ENCODE measurements at places on chromosomes 16 and 17.

GRCh38 chr17:5247621-5248020 is 13.0 kb upstream of the SCIMP start:
- no peak for DNase-seq

DNA sequence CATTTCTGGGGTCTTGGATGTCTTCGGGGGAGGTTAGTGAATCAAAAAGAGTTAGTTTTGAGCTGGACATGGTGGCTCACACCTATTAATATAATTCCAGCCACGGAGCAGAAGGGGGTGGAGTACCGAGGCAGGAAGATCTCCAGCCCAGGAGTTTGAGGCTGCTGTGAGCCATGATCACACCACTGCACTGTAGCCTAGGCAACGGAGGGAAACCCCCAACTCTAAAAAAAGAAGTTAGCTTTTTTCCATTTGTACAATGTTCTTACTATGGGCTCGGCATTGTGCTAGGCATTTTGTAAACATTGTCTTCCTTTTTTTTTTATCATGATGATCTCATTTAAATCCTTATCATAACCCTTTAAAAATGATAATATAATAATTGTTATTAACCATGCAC is 8.3 kb upstream of the SNF8 start:
- peak; percentile 77 for DNase-seq

- no peak for DNase-seq
Measured at GRCh38 chr17:81332914-81333528, 37.9 kb upstream of the SLC38A10 start.

DNA sequence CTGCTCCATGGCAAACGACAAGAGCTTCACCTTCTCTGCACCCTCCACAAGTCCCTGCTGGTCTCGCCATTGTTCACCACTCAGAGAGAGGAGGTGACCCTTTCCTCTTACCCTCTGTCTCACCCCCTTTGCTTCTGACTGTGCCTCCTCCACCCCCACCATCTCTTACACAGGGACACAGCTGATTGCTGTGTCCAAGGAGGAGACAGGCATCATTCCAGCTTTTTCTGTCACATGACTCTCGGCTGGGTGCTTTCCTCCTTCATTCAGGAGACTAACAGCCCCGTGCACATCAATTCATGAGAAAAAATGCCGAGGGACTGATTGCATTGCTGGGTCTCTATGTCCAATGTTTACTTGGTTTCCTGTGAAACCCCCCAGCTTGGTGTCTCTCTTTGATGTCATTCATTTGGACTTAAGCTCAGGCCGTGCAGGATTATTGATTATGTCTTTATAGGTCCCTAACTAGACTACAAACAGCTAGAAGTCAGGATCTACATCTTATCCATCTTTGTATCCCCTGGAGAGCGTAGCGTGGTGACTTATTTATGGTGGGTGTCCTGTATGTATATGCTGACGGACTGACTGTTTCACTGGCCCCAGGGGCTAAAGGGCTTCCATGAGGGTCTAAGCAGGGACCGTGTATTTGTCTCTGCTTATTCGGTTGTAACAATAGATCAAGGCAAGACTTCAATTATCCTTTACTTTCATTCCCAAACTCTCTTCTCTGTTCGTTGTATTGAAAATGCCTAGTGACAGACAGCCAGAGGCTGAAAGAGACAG is 82.2 kb upstream of the CDH13 start:
- no peak for DNase-seq

DNA sequence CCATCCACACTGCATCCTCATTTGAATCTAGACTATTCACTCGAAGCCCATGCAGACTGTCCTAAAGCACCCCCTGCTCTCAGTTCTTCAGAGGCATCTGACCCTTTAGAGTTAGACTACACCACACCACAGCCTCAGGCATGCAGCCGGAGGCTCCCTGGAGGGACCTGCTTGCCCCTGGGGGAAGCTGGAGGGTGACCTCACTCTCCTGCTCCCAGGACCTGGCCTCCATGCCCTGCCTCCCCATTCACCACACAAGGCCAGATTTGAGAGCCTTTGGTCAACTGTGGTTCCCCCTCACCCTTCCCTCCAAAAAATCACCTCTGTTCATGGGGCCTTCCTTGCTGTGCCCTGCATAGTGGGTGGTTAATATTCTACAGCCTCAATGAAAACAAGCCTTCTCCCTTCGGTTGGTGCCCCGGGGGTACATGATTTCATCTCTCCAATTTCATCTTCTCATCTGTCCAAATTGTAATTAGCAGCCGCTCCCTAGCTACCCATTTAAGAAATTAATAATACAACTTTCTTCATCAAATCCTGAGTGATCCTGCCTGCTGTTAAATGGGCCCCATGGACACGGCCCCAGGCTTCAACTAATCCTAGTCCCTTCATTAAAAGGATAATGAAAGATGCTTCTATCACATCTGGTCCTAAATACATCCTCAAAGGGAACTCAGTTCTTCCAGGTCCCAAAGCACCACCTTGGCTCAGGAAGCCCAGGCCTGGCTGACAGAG is 24.4 kb downstream of the ABCC12 start:
- no peak for DNase-seq

DNA sequence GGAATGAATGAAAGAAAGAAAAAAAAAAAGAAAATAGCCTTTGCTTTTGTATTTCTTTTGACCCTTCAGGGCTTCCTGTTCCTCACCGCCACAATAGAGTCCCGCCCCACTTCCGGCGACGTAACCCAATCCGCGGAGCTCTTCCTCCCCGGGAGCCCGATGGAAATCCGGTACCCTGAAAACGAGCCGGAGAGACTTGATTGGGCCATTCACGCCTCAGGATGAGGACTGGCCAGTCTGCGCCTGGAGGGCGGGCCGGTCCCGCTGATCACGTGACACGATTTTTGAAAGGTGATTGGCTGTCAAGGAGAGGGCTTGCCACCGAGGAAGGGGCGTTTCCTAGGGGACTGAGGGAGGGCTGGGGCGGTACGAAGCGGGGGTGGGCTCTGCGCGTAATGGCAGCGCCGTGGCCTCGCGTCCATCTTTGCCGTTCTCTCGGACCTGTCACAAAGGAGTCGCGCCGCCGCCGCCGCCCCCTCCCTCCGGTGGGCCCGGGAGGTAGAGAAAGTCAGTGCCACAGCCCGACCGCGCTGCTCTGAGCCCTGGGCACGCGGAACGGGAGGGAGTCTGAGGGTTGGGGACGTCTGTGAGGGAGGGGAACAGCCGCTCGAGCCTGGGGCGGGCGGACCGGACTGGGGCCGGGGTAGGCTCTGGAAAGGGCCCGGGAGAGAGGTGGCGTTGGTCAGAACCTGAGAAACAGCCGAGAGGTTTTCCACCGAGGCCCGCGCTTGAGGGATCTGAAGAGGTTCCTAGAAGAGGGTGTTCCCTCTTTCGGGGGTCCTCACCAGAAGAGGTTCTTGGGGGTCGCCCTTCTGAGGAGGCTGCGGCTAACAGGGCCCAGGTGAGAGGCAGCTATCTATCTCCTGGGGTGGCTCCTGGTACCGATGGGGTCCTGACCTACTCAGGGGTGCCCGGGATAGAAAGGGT is at the start of the genes PSME3IP1 and RSPRY1:
PSME3IP1 (minus strand) TSS at position 95 of the 927 bp plus-strand sequence. CDS start 12,185 bp downstream, outside the sequence.
RSPRY1 (plus strand) TSS at position 385 of the 927 bp plus-strand sequence. CDS start 18,330 bp downstream, outside the sequence.
- peak; percentile 100 for DNase-seq

- DNase-seq = peak; percentile 31
Measured at GRCh38 chr16:15639061-15639568, 3.8 kb downstream of the MARF1 start.

DNA sequence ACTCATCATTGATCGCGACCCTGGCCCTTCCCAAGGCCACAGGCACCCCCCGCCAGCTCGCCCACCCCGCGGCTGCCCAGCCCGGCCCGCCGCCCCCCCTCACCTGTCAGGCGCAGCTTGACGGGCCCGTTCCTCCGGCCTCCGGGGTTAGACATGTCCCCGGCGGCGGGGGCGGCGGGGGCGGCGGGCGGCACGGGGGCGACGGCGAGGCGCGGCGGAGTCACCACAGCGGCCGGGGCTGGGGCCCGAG is 456 bp downstream of the SMURF2 start:
- no peak for DNase-seq

- DNase-seq = peak; percentile 90
Measured at GRCh38 chr16:31202414-31203375, at the start of gene PYCARD. Gene PYCARD (minus strand): TSS chr16:31202760. CDS start chr16:31202690, 70 bp downstream.

DNA sequence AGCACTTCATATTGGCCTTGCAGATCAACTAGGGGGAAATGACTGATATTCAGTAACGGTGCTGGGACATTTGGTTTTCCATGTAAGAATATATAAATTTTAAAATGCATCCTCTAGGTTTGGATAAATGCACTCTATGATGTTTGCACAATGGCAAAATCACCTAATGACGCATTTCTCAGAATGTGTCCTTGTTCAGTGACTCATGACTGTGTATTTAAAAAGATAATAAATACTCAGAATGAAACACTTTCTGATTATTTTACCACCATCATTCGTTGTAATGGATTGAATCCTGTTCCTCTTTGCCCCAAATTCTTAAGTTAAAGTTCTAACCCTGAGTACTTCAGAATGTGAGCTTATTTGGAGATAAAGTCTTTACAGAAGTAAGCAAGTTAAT is 17.2 kb upstream of the ADGRG1 start:
- no peak for DNase-seq

GRCh38 chr16:59013930-59014329 is 279.8 kb upstream of the GOT2 start:
- no peak for DNase-seq

DNA sequence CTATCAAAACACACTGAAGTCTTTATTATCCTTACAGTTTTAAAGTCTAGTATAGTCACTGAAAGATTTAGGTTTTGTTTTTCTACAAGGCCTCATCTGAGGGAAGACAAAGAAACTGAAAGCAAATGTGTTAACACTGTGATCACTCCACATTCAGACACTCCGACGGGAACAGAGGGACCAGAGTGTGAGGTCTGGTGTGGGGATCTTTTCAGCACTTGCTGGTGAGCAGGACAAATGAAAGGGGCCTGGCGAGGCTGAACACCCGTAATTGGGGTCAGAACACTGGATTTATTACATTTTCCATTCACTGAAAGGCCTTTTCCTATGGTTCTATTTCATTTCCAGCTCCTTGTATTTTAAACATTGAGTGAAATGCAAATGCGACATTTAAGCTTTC is 910.5 kb downstream of the CDH11 start:
- no peak for DNase-seq

DNA sequence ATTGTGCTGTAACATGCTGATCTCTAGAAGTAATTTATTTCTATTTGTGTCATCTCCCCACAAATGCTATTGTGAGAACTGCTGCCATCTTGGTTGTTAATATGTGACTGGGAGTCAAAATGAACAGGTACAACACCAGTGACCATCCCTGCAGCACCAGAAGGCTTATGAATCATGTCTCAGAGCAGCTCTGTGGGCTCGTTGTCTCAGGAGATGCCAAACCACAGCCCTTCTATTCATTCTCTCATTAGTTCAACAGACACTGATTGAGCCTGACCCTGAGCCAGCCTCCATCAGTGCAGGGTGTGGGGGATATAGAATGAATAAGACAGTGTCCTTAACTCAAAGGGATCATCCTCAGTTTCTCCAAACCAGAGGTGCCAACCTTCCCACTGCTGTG is 92.5 kb downstream of the UTP18 start:
- DNase-seq = no peak

DNA sequence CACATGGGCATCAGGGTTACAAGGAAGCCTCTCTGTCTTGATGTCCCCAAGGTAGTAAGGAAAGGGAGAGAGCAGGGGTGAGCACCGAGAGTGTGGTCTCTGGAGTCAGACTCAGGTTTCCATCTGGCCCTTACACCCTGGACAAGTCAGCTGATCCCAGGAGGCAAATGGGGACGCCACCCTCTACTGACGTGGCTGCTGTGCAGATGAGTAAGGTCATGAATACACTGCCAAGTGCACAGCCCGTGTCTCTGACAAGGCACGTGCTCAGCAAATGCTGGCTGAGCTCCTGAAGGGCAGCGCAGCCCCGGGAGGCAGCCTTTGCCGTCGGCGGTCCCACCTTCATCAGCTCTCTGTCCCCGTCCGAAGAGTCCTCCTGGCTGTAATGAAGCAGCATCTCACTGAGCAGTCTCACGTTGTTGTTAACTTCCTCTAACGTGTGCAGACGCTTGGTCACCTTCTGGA is 19.4 kb downstream of the GGA3 start:
- DNase-seq = no peak

DNA sequence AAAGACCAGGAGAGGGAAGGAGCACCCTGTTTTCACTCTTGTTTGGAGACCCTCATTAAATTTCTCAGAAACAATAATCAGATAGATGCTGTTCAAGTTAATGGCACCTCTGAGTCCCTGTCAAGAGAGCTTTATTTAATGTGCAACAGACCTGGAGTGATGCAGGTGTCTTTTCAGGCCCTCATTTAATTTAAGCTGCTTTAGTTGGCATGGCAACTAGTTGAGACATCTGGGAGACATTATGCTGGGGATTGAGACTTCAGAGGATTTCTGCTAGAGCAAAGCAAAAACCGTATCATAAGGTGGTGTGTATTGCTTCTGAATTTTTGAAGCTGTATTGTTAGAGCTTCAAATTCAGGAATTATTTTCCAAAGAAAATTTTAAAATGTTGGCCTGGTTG is 108.5 kb downstream of the NLK start:
- no peak for DNase-seq

DNA sequence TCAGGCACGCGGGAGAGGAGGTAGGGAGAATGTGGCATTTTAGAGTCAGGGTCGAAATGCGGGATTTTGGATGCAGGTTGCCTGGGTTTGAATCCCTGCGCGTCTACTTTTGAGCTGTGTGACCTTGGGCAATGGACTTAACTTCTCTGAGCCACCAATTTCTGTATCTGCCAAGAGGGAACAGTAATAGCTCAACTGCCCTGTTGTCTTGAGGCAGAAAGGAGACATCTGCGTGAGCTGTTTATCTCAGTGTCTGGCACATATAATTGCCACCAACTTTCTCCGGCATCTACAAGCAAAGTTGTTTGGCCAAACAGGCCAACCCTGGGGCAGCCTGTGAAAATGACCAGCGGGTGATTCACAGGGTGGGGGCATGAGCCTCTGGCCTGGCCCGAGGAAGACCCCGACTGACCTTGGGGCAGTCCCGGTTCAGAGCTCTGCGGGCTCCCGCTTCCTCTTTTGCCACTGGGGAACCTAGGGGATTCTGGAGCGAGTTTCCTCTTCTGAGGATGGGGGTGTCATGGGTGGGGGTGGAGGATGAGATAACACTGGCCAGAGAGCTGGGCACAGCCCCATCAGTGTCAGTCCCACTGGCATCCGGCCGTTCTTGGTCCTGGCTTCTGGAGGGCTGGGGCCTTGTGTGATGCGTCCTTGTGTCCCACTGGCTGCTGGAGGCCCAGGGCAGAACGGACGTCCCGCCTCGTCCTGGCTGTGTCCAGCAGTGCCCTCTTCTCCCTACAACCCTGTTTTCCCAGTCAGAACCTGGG is 1.3 kb downstream of the SNN start:
- DNase-seq = peak; percentile 99

DNA sequence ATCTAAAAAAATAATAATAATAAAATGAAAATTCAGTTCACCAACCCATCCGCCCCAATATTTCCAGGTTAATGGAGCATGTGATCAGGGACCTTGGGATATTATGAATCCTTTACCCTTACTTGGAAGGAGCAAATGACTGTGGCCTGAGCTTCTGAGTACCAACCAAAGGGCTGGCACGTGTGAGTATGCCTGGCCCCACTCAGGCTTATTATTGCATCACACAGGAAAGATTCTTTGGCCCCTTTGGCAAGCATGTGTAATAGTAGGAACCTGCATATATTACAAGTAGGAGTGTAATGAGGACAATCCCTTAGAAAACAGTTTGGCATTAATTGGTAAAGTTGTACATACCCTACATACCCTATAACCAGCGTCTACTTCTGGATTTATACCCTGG is 7.2 kb upstream of the C17orf78 start:
- DNase-seq = peak; percentile 26
